ENCODE measurements at places on chromosomes 13 and 19.
A peak's percentile ranks its signal among the peaks of the same experiment; 100 is the strongest.

DNA sequence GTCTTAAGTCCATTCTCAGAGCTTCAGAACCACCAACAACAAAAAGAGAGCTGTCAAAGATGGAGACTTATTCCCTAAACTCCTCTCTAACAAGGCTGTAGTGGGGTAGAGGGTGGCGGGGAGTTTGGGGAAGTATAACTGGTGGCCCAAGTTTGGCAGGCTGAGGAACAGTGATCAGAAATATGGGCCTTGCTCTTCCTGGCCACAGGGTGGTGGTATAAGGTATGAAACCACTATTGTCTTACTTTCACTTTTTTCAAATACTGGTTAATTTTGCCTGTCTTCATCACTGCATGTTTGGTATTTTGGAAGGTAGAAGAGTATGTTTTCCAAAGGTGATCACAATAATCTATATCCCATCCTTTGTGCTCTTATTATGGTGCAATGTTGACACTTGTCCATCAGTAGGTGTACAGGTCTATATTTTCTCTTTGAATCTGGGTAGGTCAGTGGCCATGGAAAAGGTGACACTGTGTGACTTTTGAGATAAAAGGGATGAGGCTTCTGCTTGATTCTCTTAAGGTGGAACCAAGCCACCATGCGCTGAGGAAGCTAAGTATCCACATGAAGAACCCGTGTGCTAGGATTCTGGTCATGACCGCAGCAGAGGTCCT is 23.2 kb upstream of the GPC5 start:
- DNase-seq: no peak

DNA sequence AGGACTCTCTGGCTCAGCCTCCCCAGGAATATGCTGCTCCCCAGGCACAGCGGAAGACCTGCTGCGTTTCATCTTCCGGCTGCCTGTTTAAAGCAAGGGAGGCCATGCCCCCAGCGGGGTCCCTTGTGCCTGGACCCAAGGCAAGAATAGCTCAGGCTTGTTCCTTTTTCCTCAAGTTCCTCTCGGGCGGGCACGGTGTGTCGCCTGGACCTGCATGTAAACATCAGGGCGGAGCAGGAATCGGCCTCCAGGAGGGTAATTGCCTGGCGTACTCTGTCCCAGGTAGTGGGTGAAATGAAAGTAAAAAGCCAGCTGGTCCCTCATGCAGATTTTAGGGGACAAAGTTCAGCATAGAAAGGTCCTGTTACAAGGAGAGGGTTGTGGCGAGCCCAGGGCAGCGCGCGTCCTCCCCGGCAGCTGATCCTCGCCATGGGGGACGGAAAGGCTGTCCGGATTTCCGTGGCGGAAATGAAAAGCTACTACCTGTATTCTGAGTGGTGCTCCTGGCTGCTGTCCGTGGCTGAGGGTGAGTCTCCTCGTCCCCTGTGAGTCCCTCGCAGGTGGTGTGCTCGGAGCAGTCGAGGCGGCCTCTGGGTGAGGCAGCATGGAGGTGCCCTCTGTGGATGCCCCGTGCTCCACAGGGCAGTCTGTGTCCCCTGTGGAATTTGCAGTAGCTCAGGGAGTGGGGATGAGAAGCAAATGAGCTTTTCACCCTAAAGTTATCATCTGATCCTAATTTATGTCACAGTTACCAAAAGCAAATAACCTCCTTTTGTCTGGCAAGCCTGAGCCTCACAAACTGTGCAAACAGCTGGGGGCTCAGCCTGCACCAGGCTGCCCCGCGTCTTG is 16.2 kb downstream of the MCF2L start:
- no peak for DNase-seq

DNA sequence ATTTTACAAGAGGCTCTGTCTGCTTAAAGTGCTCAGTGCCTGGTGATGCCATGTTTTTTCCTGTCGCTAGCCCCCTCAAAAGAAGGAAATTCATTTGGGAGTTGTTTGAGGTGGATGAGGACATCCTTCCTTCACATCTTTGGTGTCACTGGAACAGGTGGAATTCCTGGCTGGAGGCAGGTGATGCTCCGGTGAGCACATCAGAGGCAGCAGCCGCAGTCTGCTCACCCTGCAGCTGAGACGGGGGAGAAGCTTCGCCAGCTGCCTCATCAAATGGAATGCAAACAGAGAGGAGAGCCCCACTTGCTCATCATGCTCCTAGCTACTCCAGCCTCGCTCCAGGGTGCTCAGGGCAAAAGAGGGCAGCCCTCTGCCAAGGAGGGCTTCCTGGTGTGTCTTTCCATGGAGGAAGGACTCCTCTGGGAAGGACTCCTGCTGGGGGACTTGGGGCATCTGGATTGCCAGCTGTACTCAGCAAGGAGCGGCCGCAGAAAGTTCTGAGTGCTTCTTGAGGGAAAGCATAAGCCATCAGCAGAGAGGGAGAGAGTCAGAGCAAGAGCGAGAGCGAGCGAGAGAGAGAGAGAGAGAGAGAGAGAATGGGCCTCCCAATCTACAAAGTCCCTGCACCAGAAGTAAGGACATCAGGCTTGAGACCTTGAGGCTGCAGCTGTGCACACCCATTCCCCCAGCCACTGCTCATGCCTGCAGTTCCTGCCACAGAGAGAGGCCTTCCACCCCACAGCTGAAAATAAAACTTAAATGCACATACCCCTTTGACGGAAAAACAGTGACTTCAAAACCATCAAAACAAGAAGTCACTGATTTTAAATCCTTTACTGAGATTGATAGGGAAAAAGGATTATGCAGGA is 74.3 kb upstream of the UBL3 start:
- peak; percentile 20 for DNase-seq

- no peak for DNase-seq
Observed at GRCh38 chr19:29499261-29499920, 26.4 kb upstream of the VSTM2B start.

- no peak for DNase-seq
Observed at GRCh38 chr19:39111593-39112199, 13.9 kb upstream of the PAK4 start.

DNA sequence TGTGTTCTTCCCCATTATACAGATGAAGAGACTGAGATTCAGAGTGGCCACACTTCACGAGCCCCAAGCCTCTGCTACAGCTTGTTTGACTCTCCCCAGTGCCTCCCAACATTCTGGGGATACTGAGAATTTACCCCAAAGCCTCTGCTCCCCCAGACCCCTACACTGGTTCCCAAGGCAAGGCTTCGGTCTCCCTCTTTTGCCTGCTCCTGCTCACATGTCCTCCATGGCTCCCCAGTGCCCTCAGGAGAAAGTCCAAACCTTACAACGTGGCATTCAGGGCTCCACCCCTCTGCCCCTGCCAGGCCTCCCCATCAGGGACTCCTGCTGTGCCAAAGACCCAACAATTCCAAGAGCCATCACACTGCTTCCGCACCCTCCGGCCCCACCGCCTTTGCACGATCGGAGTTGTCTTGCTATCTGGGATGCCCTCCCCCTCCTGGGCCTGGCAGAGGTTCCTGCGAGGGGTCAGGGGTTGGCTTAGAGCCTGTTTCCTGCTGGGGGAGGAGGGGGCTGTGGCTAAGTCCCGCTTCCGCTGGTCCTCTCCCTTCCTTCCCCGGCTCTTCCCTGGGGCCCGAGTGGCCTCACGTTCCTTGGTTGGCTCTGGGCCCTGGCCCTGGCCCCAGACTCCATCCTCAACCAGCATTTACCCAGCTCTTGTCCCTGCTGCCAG is 15.4 kb downstream of the GTPBP3 start:
- no peak for DNase-seq

DNA sequence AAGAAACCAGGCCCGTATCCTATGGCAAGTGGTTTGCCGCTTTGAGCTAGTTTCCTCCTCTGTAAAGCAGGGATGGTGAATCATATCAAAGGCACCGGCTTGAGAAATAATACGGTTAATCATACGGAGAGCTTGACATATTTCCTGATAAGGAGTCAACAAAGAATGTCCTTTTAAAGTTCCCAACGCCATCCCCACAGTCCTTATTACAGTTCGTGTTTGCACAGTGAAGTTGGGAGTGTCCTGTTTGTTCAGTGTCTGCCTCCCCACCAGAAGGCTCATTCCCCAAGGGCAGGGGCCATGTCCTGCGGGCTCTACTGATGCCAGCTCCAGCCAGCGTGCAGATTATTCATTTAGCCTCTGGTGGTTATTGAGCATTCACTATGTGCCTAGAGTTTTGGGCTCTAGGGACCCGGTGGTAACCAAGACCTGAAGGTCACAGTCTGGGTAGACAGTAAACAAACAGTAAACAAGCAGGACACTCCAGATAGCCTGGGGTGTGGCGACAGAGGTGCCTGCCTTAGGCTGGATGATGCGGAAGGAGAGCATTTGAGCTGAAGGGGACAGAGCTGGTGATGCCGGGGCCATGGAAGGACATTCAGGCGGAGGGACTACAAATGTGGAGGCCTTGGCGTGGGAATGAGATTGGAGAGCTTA is 6.3 kb downstream of the GRAMD1A start:
- DNase-seq: no peak

DNA sequence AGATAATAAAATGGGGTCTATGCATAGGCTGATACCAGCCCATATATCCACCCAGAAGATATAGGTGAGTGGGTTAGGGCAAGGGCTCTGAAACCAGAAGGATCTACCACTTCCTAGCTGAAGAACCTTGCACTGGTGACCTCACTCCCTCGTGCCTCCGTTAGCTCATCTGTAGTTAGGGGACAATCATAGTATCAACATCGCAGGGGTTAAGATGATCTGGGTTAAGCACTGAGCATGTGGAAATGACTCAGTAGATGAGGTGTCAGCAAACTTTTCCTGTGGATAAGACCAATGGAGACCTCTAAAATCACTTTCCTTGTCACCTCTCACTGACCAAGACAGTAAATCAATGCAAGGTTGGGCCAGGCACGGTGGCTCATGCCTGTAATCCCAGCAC is 30.5 kb downstream of the TNFSF14 start:
- no peak for DNase-seq

- no peak for DNase-seq
Observed at GRCh38 chr13:113650275-113650674, 7.7 kb downstream of the ATP4B start.

GRCh38 chr13:23905766-23906165 is 8.5 kb upstream of the C1QTNF9B start:
- DNase-seq: no peak

- DNase-seq: peak; percentile 69
Observed at GRCh38 chr13:35953537-35954206, 177.5 kb downstream of the DCLK1 start.

GRCh38 chr13:98349731-98350305 is 172.7 kb upstream of the RNF113B start:
- DNase-seq: no peak

DNA sequence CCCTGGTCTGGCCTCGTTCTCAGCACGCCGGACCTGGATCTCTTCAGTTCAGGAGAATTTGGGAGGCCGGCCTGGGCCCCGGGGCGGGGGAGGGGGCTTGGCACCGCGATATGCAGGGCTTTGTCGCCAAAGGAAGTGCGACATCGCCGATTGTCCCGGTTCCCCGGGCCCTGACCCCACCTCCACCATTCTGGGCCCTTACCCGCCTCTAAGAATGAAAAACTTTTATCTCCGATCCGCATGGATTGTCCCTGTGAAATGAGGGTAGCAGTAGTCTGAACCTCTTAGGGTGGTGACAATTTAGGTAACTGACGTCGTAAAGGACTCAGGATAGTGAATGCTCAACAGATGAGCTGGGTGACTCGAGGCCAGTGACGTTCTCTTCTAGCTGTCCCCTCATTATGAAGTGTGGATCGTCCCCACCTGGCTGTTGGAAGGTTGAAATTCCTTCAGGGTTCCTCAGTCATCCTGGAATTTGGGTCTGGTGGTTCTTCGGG is 650 bp downstream of the DDA1 start:
- no peak for DNase-seq

GRCh38 chr13:20340759-20341171 is 108.6 kb upstream of the GJB6 start:
- peak; percentile 25 for DNase-seq

GRCh38 chr13:78105656-78106055 is 187.0 kb upstream of the EDNRB start:
- DNase-seq: no peak

DNA sequence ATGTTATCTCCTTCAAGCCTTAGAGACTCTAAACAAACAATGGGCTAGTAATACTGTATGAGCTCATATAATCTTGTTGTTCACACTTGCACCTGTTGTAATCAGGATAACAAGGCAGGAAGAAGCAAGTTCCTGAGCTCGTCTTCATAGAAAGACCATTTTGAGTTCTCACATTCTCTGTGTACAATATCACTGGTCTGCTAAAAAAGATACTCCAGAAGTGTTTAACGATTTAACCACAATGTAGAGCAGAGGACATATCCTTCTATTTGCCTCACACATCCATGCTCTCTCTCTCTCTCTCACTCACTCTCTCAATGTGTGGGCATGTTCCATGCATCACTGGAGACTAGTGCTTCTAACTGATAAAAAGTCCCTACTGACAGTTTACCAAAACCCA is 122.9 kb downstream of the MIPEP start:
- no peak for DNase-seq

DNA sequence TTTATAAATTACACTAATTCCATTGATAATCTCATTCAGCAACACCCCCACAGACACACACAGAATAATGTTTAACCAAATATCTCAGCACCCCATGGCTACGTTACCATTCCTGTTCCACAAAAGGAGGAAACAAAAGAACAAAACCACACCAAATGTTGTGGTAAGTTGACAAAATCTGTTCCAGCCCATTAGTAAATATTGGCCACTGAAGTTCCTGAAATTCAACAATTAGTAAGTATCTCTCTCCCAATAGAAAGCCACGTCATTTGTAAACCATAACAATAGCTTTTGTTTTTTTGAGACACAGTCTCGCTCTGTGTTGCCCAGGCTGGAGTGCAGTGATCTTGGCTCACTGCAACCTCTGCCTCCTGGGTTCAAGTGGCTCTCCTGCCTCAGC is 2.3 kb upstream of the FCAR start:
- no peak for DNase-seq

DNA sequence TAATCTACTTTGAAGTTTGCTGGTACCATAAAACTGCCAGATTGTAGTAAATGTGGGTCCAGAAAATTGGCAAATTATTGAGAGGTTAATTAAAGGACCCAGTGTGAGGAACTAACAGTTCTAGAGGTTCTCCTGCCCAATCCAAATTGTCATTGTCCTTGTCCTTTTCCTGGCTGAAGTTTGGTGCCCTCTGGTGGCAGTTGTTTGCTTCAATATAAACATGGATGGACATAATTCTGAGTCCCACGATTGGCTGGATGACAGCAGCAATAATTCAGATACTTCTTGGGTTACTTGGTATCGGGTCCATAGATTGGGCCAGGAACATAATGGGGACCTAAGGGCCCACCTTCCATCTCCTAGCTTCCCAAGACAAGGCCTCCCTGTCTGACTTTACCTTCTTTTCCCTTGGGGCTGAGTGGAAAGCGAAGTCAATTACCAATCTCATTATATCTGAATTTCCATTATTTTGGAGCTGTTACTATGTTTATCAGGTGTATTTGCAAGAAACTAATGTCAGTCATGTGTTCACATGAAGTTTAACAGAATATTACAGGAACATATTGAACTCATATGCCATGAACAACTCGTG is 33.8 kb upstream of the GARRE1 start:
- DNase-seq: peak; percentile 45

GRCh38 chr19:7288977-7289376 is 5.2 kb downstream of the INSR start:
- DNase-seq: no peak

DNA sequence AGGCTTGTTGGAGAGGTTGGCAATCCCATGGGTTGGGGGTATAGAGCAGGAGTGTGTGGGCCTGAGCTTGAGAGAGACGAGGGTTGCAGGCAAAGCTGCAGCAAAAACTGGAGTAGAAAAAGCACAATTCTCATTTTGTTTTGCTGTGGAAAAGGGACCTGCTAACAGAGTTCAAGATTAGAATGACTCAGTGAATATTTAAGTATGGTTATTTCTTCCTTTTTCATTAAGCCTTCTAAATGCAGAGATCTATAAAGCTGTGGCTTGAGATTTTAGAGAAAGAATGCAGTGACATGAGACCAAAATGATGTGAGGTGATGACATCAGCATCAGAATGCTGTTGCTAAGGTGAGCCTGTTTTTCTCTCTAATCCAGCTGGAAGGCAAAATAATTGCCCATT is 10.8 kb upstream of the MBNL2 start:
- DNase-seq: no peak

All from ovary (tissue), 10 donors.